Activated CD4-positive, alpha-beta T cell treated with anti-CD3 and anti-CD28 coated beads, Interleukin-2, amount 50 U/mL, for 24 hours (primary cell): ENCODE measurements at places on chromosomes 16 and 17.

DNA sequence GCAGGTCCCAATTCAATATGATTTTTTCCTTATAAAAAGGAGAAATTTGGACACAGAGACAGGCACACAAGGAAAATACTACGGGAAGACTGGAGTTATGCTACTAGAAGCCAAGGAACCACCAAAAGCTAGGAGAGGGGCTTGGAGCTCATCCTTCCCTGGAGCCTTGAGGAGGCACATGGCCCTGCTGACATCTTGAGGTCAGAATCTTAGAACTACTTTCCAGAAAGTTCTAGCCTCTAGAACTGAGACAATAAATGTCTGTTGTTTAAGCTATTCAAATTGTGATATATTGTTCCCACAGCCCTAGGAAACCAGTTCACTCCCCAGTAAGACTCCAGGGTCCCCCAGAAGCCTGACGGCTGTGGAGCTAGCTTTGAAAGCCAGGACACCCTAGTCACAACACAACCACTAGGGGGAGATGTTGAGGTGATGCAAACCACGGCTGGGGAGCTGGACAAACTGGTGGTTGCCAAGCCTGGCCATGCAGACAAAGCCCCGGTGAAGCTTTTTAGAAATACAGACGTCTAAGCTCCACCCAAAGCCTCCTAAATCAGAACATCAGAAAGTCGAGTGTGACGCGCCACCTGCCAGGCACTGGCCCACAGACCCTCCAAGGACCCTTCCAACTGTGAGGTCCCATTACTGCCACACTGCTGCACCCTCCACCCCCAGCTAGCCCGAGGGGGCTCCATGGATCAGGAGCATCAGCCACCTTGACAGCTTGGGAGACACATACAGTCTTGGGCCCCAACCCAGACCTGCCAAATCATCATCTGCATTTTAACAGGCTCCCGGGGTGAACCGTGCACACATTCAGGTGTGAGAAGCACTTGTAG is 106.4 kb downstream of the SLC39A11 start:
- peak; percentile 42 for DNase-seq

DNA sequence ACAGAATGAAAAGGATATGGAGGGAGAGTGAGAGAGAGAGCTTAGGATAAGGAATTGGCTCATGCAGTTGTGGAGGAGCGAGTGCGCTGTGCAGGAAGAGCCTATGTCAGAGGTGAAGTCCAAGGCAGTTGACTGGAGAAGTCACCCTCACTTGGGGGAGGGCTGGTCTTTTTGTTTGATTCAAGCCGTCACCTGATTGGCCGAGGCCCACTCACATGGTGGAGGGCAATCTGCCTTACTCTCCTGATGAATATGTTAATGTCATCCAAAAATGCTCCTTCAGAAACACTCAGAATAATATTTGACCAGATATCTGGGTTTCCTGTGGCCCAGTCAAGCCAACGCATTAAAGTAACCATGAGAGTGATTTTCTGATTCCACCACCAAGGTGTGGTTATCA is 131.7 kb downstream of the KATNIP start:
- DNase-seq, result no peak

DNA sequence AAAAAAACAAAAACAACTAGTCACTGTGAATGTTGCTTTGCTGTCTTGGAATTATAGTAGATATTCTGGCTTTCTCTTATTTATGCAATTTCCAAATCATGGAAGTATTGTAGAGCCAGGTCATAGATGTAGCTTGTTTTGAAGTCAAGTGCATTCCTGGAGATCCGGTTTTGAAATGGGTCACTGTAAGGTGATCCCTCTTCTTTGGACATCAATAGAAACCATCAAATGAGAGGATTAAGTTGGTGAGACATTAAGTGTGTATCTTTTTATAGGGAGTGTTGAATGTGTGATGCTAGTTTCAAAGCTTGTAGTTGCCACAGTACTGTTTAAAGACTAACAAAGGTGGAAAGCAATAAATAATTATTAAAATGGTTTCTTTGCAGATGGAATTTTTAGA is 4.5 kb downstream of the PRKAR1A start:
- DNase-seq, result no peak

GRCh38 chr16:85364323-85365040 is 248.6 kb upstream of the GSE1 start:
- no peak for DNase-seq

- no peak for DNase-seq
Measured at GRCh38 chr16:10551881-10552280, 28.5 kb downstream of the EMP2 start.

DNA sequence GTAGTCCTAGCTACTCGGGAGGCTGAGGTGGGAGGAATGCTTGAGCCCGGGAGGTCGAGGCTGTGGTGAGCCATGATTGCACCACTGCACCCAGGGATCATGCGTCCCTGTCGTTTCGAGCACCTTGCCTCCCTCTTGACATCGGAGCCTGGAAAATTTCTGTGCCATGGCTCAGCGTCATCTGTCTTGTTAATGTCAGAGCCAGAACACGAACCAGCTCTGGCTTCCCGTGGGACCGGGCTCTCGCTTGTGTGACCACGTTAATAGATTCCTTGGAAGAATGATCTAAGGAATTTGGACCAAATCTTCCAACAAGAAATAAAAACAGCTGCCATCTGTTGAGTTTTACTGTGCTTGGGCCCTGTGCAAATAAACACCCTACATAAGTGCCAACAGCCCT is 117.7 kb downstream of the ABCC1 start:
- no peak for DNase-seq

- DNase-seq, result no peak
Measured at GRCh38 chr17:6306820-6307219, 128.1 kb downstream of the AIPL1 start.

DNA sequence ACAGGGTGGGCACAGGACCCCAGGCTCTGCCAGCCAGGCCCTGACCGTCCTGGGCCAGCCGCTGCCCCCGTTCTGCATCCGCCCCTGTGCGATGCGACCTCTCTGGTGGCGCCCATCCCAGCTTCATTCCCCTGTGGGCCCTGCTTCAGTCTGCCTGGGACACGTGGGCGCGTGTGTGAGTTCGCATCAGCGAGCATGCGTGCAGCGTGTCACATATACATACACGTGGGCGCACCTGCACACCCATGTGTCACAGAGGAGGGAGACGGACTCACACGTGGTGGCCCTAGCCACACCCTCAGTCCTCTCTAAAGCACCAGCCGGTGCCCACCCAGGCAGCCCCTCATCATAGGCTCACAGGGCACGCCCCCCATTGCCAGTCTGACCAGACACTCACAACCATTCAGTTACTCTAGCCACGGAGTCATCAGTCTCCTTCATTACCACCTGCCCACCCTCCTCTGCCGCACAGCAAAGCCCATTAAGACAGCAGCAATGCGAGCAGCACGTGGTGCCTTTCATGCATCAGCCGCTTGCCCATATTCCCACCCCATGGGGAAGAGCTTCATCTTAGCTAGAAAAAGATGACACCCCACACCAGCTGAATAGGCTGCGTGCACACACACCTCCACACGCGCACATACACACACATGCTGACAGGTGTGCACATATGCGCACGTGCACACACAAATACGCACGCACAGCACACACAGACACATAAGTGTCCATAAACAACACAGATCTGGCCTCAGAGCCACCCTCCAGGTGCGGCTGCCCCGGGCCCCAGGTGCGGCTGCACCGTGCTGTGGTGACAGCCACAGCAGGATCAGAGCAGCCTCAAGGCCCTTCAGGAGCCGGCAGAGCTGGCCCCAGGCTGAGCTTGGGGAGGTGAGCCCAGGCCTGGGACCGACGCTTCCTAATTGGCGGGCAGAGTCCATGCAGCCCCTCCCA is 9.5 kb upstream of the CDH15 start:
- no peak for DNase-seq

DNA sequence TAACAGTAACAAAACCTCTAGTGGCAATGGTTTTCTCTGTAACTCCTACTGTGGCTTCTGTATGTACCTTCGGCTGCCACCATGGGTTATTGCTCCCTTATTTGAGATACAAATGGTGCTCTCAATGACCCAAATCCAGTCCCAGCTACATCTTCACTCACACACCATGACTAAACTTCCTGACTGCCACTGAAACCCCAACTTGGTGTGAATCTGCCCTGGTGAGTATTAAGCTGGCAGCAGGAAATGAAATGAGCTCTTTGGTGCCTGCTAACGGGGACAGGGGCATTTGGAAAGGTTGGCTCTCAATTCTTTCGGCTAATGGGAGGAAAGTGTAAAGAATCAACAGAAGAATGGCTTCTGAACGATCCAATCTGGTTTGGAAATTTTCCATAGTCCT is 7.5 kb upstream of the SLC35B1 start:
- DNase-seq, result no peak

- no peak for DNase-seq
Measured at GRCh38 chr16:10617662-10618420, 37.4 kb upstream of the EMP2 start.

DNA sequence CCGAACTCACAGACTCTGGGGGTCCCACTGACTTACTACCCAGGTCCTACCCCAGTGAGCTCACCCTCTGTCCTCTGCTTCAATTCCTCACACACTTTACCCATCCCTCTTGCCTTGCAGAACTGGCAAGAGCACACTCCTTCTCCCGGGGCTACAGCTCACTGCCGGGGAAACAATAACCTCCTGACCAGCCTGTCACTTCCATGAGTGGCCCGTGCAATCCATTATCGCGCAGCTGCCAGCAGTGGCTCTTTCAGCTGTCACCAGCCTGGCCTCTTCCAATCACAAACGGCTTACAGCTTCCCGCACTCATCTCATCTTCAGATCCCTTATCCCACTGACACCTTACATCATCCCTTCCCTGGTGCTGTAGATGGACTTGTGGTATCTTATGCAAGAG is 79.5 kb downstream of the CPPED1 start:
- DNase-seq, result no peak
